ENCODE measurements at places on chromosomes 4 and X. TPM values are rescaled to one million over a fixed set of nuclear protein-coding genes. Genes with fewer than 3 reads are reported as not detected.

- peak; percentile 49 for DNase-seq
Measured at GRCh38 chr4:186144946-186145569, 40.6 kb downstream of the FAM149A start.

- DNase-seq: no peak
Measured at GRCh38 chr4:174865418-174865985, 36.5 kb upstream of the GLRA3 start.

Gene SPACA5B
- total RNA-seq: not detected

DNA sequence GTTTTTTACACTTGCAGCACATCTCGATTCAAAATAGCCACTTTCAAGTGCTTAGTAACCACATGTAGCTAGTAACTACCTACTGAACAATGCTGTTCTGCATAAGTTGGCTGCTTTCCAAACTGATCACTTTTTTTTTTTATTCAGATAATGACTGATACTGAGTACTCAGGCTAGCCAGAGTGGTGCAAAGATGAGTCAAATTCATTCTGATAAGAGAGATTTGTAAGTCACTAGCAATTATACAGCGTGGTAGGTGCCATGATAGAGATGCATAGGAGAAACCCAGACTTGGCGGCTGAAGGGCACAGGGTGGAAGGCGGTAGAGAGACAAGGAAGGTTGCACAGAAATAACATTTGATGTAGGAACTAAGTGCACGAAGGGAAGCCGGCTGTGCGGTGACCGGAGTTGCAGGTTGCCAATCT is 357 bp upstream of the IGBP1 start:
- no peak for DNase-seq

Gene AFM
- not detected for total RNA-seq

GRCh38 chr4:128241019-128241418 is 46.6 kb downstream of the PGRMC2 start:
- no peak for DNase-seq

Gene GAGE12E
- total RNA-seq: not detected

GRCh38 chr4:152880263-152880662 is 55.9 kb upstream of the FHDC1 start:
- DNase-seq: no peak

Gene HTR2C
- total RNA-seq: not detected

Gene PNMA6E
- not detected for total RNA-seq

GRCh38 chr4:8877780-8878040 is 6.1 kb upstream of the HMX1 start:
- no peak for DNase-seq

Gene CT45A3
- not detected for total RNA-seq

GRCh38 chr4:150938873-150939499 is 76.1 kb downstream of the LRBA start:
- DNase-seq: no peak

Gene MAGEC2
- not detected for total RNA-seq

DNA sequence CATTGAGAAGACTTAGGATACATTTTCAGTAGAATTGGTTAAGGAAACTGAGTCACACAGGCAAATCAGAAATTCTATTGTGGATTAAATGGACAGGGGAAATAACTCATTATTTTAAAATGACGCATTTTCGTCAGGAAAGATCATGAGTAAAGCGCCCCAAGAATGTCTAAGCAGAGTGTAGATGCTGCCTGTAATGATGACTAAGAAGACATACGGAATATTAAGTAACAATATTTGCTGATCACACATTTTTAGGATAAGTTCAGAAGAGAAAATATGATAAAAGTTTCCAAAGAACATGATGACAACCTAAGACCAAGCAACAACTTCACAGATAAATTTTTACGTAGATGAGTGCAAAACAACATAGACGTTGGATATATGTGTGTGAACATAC is 596.3 kb upstream of the TENM3 start:
- DNase-seq: no peak

DNA sequence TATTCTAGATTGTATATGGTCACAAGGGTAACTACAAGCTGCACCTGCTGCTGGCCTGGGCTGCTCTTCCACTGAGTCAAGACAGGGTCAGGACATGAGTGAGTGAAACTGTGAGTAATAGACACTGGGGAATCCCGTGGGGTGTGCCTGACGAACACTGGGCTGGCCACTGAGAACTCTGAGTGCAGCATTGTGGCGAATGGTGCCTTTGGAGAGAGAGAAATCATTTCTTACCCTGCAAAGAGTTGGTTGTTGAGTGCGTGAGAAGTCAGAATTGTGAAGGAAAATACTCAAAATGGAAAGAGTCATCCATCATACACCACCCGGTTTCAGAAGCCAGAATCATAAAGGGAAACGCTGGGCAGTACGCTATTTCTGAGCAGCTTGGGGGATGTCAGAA is 43.1 kb upstream of the LSM6 start:
- DNase-seq: no peak

DNA sequence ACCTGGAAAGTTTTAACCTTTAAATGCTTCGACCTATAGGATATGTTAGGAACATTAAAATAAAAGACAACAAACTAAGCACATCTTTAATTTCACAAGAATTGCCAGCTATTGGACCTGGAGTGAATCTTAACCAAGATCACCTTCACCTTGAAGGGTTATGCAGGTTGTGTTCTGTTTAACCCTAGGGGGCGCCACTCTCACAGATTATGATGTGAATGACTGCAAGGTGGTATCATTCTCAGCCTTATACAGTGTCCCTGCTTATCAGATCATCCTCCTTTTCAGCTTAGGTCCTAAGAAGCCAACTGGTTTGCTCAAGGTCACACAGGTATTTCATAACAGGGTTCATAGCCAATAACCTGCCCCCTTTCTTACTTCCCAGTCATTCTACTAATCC is 23.5 kb downstream of the INTS6L start:
- DNase-seq: no peak

DNA sequence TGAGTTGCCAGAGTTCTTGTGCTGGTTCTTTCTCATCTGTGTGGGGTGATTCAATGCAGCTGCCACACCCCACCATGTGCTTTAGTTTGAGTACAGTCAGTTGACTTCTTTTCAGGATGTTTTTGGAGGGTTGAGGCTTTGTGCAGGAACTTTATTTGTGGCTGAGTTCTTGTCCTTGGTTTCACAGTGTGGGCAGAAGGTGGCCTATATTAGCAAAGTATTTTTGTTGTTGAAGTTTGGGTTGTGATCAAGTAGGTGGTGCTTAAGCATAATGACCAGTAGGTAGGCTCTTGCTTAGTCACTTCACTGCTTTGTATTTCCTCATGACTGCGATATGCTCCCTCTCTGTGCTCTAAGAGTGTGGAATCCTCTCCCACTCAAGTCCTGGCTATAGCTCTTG is 80.3 kb downstream of the ARHGAP24 start:
- DNase-seq: no peak

Gene NSDHL
- total RNA-seq: 38.1 TPM

Gene DKK2
- total RNA-seq: not detected

GRCh38 chr4:173464481-173464880 is 65.5 kb downstream of the HAND2 start:
- DNase-seq: no peak
